ENCODE measurements at places on chromosomes 12 and 14.

GRCh38 chr12:27319409-27319808 lies 13.2 kb upstream of the BMAL2 start:
- DNase-seq, result no peak

GRCh38 chr14:45015133-45015532 lies 53.1 kb downstream of the TOGARAM1 start:
- no peak for DNase-seq

DNA sequence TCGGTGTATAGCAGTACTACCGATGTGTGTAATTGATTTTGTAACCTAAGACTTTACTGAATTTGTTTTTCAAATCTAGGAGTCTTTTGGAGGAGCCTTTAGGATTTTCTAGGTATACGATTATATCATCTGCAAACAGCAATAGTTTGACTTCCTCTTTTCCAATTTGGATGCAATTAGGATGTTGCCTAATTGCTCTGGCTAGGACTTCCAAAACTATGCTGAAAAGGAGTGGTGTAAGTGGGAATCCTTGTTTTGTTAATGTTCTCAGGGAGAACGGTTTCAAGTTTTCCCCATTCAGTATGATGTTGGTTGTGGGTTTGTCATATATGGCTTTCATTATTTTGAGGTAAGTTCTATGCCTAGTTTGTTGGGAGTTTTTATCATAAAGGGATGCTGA lies 171.6 kb upstream of the PDE3A start:
- DNase-seq, result no peak

- no peak for DNase-seq
These were observed 6.9 kb downstream of the GALNT4 start for GRCh38 chr12:89517720-89518119.

GRCh38 chr12:57173089-57173488 lies 25.7 kb upstream of the LRP1-AS start:
- DNase-seq, result no peak

DNA sequence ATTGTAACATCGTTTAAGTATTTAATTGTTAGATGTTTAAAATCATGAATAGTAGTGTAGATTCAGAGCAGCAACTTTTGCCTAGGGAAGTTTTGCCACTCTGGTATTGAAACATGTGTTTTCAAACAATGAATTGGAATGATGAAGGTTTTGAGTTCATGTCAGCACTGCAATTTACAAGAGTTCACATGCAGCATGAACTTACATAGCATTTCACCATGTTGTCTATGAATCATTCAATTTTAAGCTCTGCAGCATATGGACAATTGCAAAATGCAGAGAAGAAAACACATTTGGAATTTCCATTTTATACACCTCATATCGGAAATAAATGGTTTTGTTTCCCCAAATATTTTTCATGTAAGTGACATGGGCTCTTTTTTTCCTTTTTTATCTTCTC lies 170.7 kb upstream of the CDKN3 start:
- DNase-seq, result no peak

DNA sequence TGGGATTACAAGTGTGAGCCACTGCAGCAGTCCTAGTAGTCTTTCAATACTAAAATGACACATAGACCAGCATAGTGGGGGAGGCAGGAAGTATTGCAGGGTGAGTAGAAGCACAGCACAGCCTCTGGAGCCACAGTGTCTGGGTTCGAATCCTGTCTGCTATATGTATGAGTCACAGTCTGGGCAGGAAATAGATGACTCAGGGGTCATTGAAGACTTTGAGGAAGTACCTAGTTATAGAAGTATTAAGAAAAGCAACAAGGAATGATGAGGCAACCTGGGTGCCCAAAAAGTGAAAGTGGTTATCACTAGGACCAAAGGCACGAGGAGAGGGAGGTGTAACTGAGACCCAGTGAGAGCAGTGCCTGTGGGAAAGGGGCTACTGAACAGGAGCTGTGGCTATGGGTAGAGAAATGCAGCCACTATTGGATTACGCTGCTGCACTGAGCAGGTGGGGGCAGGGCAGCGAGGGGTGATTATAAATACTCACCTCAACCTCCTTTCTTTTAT lies 124.0 kb downstream of the PDE3A start:
- no peak for DNase-seq

DNA sequence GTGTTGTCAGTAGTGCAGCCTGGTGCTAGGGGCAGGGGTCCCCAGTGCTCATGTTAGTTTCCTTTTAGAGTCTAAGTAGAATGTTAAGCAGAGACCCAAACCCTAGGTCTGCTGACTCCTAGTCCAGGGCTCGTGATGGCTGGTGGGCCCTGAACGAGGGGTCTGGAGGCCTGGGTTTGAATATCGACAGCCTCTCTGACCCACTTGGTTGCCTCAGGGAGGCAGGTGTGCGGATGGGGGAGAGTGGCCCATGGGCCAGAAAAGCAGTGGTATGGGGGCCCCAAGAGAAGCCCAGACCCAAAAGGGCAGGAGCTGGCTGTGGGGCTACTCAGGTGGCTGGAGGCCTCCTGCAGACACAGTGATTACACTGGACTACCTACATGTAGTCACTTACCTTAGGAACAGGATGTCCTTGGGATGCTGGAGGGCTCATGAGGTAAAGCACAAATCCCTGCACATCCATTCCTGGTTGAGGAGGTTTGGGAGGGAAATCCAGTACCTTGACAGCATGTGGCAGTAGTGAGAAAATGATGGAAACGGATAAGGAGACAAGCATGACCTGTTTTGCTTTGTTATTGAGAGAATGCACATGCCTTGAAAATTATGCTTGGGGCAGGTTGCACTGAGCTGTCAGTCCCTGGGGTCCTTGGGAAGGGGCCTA lies 1.7 kb upstream of the SLC25A29 start:
- no peak for DNase-seq

- no peak for DNase-seq
These were observed 57.2 kb upstream of the BEGAIN start for GRCh38 chr14:100644383-100644782.

DNA sequence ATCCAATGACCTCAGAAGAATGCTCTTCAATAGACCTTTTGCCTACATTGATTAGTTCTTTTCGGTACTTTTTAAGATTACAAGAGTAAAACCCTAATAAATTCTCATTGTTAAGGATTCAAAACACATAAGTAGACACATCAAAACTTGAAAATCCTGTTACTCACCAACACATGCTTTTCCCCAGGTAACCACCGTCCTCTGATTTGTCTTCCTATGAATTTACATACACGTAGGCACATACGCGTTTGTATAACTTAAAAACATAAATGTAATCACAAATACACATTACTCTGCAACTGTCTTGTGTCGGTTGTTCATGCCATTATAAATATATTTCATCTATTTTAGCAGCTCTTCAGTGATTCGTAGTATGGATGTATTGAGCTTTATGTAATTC lies 910 bp upstream of the WASHC4 start:
- DNase-seq, result no peak

DNA sequence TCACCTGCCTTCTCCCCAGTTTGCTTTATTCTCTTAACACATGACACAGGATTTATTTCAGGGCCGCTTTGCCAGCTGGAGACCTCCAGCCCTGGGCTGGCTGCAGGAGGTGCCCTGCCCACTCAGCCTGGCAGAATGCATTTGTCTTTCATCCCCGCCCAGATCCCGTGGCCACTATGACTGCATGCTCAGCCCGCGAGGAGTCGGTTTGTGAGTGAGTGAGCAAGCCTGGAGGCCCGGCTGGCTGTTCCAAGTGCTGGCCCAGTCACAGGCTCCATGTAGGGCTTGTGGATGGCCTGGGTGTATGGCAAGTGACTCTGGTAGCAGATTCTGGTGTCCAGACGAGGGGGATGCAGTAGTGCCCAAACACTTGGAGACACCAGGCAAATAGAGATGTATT lies 2.1 kb downstream of the TDP1 start:
- no peak for DNase-seq

DNA sequence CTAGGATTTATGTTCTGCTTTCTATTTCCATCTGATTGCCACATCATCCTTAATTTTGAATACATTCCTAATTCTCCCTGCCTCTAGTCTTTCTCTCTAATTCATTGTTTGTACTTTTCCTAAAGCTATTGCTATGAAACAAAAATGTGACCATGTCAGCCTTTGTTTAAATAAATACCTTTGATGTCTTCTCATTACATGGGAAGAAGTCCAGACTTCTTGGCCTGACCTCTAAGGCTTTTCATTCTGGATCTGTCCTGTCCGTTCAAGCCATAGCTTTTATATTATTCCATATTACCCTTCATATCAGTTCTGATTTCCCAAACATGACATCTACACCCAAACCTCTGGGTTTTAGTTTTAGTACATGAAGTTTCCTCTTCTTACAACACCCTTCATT lies 91.4 kb downstream of the CDK17 start:
- DNase-seq, result no peak

GRCh38 chr12:80400571-80400991 lies 43.5 kb upstream of the PTPRQ start:
- no peak for DNase-seq

- DNase-seq, result no peak
These were observed 3.3 kb downstream of the OR10AD1 start for GRCh38 chr12:48199774-48200221.

GRCh38 chr14:95215094-95215725 lies 57.9 kb upstream of the DICER1 start:
- DNase-seq, result no peak

DNA sequence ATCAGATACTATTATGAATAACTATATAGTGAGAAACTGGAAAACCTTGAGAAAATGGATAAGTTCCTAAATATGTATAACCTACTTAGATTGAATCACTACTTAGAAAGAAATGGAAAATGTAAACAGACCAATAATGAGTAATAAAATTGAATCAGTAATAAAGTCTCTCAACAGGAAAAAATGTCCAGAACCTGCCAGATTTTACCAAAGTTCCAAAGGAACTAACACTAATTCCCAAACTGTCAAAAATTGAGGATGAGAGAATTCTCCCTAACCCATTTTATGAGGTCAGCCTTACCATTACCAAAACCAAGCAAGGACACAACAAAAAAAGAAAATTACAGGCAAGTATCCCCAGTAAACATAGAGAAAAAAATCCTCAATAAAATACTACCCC lies 272.0 kb downstream of the RPAP3 start:
- DNase-seq, result no peak

GRCh38 chr12:45762185-45763110 lies 32.9 kb downstream of the ARID2 start:
- DNase-seq, result peak; percentile 14

DNA sequence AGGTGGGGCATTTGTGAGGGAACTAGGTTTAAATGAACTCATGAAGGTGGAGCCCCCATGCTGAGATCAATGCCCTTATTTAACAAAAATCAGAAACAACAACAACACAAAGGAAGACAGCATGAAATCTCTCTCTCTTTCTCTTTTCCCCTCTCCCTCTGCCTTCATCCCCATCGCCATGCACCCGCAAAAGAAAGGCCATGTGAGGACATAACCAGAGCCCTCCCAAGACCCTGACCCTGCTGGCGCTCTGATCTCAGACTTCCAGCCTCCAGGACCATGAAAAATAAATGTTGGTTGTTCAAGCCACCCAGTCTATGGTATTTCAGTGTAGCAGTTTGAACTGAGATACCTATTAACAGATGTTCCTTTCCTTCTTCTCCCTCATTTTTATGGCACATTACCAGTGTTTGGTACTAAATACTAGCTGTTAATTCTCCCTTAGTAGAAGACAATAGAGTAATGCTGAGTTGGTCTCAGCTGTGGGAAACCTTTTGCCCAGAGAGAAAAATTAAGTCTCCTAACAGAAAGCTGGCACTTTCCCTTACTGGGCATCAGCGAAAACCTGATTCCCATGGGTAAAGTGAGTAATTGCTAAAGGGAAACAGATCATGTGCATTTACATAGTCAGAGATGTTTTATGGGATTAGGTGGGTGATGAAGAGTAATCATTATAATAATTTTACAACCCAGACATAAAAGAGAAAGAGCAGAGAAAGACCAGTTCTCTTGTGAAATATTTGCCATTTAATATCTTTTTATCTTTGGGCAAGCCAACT lies 264.0 kb upstream of the PLEKHG7 start:
- no peak for DNase-seq

- no peak for DNase-seq
These were observed 107.2 kb upstream of the ESRRB start for GRCh38 chr14:76268700-76269099.

DNA sequence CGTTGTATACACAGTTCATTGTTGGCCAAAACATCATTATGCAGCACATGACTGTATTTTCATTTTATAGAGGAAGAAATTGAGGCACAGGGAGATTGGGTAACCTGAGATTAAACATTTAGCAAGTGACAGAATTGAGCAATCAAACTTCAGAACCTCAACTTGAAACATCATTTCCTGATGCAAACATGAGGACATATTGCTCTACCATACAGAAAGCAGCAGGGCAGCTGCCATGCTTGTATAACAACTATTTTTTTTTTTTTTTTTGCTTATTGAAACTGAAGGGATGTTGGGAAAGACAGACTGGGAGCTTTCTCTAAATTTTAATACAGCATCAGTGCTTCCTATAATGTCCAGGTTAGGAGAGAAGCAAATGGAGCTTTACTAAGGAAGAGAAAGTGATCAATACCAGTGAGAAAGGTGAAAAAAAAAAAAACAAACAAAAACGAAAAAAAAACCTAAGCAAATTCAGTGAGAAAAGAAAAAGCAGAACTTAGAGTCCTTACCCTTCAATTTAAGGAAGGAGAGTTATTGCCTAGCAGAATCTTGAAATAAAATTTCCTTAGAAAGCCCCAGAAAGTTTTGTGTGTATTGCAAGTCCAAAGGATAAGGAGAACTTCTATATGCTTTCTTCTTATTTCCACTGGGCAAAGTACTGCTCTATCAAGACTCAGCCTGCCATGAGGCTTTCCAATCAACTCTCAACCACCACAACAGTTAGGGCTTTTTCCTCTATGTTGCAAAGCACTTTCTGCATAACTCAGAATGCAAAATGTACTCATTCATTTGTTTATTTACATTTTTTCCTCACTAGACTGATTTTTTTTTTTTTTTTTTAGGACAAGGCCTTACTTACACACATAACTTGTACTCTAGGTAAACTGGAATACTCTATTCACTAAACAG lies 21.6 kb downstream of the BTG1 start:
- no peak for DNase-seq

- DNase-seq, result no peak
These were observed 3.7 kb downstream of the IFFO1 start for GRCh38 chr12:6552140-6552551.

- DNase-seq, result no peak
These were observed 4.9 kb downstream of the SVOP start for GRCh38 chr12:109016016-109016415.

DNA sequence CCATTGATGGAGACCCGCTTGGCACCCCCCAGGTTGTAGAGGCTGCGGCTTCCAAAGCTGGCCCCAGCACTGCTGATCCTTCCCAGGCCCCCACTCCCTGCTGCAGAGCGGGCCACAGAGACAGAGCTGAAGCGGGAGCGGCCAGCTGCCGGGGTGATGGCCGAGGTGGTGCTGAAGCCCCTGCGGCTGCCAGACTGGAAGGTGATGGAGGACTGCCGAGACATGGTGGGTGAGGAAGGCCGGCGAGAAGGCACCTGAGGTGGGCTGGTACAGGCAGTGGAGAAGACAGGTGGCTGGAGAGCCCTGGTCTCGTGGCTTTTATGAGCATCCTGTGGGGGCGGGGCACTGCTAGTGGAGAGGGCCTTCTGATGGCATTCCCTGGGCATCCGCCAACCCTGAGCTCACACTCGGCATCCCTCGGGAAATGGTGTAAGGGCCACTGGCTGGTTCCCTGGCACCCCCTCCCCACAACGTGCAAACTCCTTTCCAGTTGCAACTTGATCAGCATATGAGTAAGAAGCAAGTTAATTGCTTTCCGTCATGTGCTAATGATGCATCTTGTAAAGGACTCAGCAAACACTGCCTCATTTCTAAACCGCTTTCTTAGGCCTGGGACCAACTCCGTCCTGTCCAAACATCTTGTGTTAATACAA lies at the start of gene KRT75:
TSS of gene KRT75 (minus strand) at position 291 of the 653 bp plus-strand sequence. CDS start at position 224, 67 bp downstream.
- DNase-seq, result no peak

Data from thymus (tissue), 14 donors.